Right atrium auricular region (tissue), 2 donors: ENCODE measurements at places on chromosomes 1 and 21.
A peak's percentile ranks its signal among the peaks of the same experiment; 100 is the strongest.

GRCh38 chr1:156494309-156494895, 6.2 kb downstream of the MEF2D start:
- DNase-seq: no peak

- no peak for DNase-seq
Observed at GRCh38 chr1:89739013-89739843, 81.6 kb upstream of the LRRC8D start.

GRCh38 chr1:159829822-159830465, 3.3 kb downstream of the SLAMF8 start:
- peak; percentile 64 for DNase-seq

- DNase-seq: no peak
Observed at GRCh38 chr1:50829014-50829958, 130.8 kb downstream of the FAF1 start.

DNA sequence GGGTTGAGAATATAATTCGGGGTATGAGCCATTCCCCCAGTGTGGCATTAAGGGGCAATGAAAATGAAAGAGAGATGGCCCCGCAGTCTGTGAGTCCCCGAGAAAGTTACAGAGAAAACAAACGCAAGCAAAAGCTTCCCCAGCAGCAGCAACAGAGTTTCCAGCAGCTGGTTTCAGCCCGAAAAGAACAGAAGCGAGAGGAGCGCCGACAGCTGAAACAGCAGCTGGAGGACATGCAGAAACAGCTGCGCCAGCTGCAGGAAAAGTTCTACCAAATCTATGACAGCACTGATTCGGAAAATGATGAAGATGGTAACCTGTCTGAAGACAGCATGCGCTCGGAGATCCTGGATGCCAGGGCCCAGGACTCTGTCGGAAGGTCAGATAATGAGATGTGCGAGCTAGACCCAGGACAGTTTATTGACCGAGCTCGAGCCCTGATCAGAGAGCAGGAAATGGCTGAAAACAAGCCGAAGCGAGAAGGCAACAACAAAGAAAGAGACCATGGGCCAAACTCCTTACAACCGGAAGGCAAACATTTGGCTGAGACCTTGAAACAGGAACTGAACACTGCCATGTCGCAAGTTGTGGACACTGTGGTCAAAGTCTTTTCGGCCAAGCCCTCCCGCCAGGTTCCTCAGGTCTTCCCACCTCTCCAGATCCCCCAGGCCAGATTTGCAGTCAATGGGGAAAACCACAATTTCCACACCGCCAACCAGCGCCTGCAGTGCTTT, 9.4 kb downstream of the PROX1 start:
- DNase-seq: no peak

DNA sequence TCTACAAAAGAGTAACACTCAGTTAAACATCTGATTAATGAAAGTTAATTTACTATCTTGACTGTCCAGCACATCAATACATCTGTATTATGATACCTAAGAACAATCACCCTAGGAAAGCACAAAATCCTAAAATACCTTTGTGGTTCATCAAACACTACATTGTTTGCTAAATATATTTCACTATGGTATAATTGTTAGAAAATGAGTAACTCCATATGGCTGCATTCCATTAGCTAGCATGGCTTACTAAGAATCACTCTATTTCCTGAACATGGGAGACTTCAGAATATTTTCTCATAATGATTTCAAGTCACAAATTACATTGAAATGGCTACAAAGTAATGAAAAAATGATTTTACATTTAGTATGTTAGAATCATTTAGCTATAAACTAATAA, 12.5 kb downstream of the TRMT1L start:
- DNase-seq: no peak

- no peak for DNase-seq
Observed at GRCh38 chr1:39462074-39462473, 29.4 kb upstream of the BMP8A start.

- no peak for DNase-seq
Observed at GRCh38 chr1:31054958-31055481, 10.5 kb downstream of the PUM1 start.

DNA sequence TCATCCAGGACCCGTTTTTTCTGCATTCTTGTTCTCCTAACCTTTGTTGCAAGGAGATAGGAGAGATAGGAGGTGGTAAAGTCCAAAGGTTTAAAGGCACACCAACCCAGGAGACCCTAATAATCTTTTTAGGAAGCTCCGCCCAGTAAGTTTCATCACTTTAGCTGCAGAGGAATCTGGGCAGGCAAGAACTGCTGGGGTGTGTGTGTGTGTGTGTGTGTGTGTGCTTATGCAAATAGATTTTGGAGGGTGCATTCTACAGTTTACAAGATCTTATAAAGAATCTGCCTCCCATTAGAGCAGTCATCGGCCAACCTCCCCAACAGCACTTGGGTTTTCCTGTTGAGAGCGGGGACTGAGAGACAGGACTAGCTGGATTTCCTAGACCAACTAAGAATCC, 3.9 kb upstream of the IL10 start:
- DNase-seq: no peak

GRCh38 chr1:160078512-160079195, 2.7 kb upstream of the KCNJ9 start:
- DNase-seq: no peak

DNA sequence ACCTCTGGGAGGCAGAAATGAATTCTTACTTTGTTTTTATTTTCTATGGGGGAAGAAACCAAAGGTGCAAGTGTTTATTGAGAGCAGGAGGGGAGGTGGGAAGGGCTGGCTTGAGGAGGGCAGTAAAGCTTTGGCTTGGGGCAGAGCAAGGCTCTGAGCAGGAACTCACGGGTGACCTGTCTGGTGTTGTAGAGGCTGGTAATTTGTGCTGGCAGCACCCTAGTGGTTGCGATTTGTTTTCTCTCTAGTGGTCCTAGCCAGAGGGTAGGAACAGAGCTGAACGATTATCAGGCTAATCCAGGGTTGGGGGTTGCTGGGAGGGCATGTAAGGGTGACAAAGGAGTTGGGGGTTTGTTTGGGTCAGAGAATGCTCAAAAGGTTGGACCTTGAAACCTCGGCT, 16.6 kb downstream of the TMCC2 start:
- no peak for DNase-seq

- DNase-seq: no peak
Observed at GRCh38 chr1:189027512-189027911, 1450.2 kb downstream of the BRINP3 start.

GRCh38 chr1:203173566-203173965, 2.1 kb downstream of the MYBPH start:
- no peak for DNase-seq
